ENCODE measurements at places on chromosomes 11 and 22.

DNA sequence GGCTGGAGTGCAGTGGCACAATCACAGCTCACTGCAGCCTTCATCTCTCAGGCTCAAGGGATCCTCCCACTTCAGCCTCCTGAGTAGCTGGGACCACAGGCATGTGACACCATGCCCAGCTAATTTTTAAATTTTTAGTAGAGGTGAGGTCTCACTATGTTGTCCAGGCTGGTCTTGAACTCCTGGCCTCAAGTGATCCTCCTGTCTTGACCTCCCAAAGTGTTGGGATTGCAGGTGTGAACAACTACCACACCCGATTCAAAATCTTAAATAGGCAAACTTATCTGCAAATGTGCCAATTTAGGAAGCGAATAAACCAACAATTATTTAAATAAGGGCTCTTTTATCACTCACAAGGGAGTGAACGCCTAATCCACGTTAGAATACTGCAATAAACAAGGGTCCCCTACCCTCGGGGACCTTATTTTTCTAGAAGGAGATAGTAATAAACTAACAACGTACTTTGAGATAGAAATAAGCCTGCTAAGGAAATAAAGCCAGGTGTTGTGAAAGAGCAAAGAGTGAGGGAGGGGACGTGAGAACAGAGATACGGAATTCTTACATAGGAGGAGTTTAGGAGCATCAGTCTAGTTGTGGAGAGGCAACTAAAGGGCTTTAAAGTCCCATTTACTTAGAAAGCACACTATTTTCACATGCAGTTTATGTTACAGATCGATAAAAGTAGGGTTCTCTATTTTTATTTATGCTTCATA lies 3.0 kb upstream of the WEE1 start:
- DNase-seq, result no peak

- no peak for DNase-seq
These were observed 466.2 kb downstream of the SOX6 start for GRCh38 chr11:15890031-15890713.

GRCh38 chr11:61760946-61761345 lies 8.5 kb downstream of the MYRF start:
- DNase-seq, result no peak

DNA sequence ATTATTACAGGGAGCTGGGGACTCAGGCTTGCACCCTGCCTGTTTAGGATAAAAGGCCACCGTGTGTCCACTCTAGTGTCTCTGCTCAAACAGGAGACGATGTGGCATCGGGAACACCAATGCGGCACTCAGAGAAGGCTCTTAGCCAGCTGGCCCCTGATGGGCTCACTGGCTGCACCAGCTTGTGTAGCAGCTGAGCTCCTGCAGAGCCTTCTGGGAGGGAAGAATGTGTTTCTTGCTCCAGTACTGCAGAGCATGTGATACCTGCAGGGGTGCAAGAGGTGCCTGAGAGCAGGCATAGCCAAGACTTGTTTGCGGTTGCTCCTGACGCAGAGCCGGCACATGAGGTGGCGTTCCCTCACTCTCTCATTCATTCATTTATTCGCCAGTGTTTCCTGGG lies 44.4 kb upstream of the KCNQ1OT1 start:
- DNase-seq, result no peak

All from CD4-positive, alpha-beta memory T cell (primary cell).